Activated gamma-delta T cell (primary cell): ENCODE measurements at places on chromosomes 12 and 14.

DNA sequence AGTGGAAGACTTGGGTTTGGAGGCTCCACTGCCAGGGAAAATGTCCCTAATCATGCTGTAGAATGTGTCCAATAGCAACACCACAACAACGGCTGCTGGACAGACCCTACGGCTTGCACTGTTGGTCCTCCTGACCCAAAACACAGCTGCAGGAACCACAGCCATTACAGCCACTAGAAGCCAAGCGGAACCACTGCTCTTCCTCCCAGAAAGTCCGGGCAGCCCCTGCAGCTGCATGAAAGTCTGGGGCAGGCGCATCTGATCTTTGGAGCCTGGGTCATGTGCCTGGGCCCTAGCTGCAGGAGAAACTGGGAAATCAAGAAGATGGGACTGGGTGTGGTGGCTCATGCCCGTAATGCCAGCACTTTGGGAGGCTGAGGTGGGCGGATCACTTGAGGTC, 124.7 kb upstream of the METAP2 start:
- DNase-seq, result no peak

- DNase-seq, result no peak
These were observed 161.7 kb downstream of the BTG1 start for GRCh38 chr12:91983935-91984334.

- no peak for DNase-seq
These were observed 57.5 kb downstream of the ARHGAP5 start for GRCh38 chr14:32134448-32135097.

DNA sequence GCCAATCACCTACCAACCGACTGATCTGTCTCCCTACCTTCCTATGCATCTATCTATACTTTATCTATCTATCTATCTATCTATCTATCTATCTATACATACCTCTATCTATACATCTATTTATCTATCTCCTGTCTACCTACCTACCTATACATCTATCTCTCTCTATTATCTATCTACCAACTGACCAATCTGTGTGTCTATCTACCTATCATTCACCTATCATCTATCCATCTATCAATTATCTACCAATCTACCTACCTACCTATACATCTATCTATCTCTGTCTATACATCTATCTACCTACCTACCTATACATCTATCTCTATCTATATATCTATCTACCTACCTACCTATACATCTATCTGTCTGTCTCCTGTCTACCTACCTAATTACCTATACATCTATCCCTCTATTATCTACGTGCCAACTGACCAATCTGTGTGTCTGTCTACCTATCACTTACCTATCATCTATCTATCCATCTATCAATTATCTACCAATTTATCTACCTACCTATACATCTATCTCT, 3.5 kb downstream of the DNAH10 start:
- DNase-seq, result no peak

- DNase-seq, result no peak
These were observed 11.2 kb upstream of the TCP11L2 start for GRCh38 chr12:106291342-106291741.

DNA sequence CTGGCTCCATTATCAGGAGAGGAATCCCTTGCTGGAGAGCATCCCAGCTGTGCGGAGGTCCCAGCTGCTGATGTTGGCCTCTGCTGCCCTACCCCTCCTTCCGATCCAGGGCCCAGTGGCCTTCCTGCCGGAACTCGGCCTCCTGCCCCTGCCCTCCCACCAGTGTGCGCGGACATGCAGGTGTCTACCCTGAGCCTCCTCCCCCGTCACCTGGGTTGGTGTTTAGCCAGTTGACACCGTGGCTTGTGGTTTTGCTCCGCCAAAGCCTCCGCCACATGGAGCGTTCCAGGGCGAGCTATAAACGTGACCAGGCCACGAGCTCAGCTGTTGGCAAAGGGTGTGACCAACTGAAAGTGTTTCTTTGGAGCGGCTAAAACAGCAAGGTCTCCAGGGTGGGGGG, 1104.3 kb downstream of the BCL11B start:
- no peak for DNase-seq

DNA sequence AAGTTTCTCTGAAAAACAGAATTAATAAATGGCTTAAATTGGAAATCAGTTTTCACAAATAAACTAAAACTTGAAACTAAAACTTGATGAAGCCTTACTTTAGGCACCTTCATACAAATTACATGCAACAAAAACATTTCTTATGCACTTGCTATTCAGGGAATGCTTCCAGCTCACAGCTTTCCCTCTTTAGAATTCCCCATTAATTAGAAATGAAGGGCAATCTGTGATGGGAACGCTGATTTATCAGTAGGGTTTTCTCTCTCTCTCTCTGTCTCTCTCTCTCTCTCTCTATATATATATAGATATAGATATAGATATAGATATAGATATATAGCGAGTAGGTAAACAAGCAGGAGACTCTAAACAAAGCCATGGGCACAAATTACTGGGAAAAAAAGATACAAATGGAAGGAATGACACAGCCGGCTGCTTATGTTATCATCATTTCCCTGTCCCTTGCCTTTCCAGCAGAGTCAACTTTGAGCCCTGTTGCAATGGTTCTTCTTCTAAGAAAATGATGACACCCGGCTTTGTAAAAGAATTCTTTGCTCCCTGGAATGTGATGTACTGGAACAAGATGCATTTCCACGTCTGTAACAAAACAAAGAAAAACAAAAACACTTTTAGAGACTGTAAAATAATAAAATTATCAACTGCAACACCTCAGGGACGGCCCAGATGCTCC, 1121.6 kb upstream of the TMEM132C start:
- DNase-seq, result no peak

GRCh38 chr12:106870116-106870515, 85.6 kb upstream of the TMEM263 start:
- DNase-seq, result no peak

- DNase-seq, result no peak
These were observed 763 bp upstream of the PHETA1 start for GRCh38 chr12:111369496-111370220.

GRCh38 chr14:59318908-59319307, 130.4 kb downstream of the DAAM1 start:
- DNase-seq, result no peak

- peak; percentile 44 for DNase-seq
These were observed 16.5 kb downstream of the SELPLG start for GRCh38 chr12:108616941-108617858.

- no peak for DNase-seq
These were observed 211.2 kb downstream of the LRRK2 start for GRCh38 chr12:40435951-40436350.

DNA sequence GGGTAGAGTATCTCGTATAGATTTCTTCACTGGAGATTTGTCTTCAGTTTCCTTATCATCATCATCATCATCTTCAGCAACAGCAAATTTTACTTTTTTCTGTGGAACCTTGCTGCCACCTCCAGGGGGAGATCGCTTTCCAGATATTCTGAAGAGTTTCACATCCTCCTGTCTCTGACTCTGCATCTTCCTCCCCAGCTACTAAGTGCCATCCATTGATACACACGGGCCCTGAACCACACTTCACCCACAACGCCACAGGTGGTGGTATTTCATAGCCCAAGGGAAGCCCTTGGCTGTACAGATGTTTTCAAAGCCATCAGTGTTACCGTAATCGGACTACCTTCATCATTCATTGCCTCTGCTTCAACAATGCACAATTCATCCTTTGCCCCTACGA, 82.2 kb downstream of the PPP2R5C start:
- no peak for DNase-seq

- DNase-seq, result peak; percentile 62
These were observed 6.3 kb upstream of the ITGB7 start for GRCh38 chr12:53213348-53213747.

- no peak for DNase-seq
These were observed 13.7 kb upstream of the CLEC4D start for GRCh38 chr12:8499616-8500015.

GRCh38 chr14:49920935-49921334, 28.1 kb downstream of the ARF6 start:
- DNase-seq, result no peak

GRCh38 chr14:90593254-90594040, 196.6 kb downstream of the CALM1 start:
- DNase-seq, result no peak

DNA sequence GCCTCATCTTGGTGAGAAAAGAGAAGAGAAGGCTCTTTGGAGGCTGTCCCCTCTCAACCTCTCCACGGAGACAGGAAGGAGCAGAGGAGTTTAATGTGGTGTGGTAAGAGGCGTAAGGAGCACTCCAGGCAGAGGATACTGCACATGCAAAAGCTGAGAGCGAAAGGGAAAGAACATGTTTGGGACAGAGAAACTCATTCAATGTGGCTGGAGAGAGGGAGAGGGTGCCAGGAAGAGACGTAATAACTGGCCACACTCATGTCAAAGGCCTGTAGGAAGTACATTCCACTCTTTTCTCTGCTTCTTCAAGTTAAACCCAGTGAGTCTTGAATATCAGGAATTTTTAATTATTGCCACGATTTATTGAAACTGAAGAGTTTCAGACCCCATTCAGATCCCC, 12.0 kb downstream of the VDR start:
- no peak for DNase-seq

DNA sequence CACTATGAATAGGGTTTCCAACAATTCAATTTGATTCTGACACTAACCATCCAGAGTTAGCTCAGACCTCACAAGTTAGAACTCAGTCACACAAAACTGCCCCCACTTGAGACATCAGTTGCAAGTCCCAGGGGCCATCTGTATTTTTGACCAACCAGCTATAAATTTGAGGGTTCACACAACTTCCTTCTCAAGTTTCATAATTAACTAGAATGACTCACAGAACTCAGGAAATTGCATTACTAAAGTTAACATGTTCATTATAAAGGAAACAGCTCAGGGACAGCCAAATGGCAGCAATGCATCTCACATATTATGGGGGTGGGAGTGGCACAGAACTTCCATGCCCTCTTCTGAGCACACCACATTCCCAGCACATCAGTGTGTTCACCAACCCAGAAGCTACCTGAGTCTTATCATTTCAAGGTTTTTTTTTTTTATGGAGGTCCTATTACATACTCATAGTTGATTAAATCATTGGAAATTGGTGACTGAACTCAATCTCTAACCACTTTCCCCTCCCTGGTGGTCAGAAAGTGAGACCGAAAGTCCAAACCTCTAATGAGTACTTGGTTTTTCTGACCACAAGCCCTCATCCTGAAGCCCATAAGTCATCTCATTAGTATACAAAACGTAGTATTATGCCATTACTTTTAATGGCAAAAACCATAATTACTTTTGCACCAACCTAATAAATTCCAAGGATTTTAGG, 1721.5 kb upstream of the SEL1L start:
- DNase-seq, result no peak

- no peak for DNase-seq
These were observed 163.6 kb downstream of the RIMBP2 start for GRCh38 chr12:130552483-130552996.

DNA sequence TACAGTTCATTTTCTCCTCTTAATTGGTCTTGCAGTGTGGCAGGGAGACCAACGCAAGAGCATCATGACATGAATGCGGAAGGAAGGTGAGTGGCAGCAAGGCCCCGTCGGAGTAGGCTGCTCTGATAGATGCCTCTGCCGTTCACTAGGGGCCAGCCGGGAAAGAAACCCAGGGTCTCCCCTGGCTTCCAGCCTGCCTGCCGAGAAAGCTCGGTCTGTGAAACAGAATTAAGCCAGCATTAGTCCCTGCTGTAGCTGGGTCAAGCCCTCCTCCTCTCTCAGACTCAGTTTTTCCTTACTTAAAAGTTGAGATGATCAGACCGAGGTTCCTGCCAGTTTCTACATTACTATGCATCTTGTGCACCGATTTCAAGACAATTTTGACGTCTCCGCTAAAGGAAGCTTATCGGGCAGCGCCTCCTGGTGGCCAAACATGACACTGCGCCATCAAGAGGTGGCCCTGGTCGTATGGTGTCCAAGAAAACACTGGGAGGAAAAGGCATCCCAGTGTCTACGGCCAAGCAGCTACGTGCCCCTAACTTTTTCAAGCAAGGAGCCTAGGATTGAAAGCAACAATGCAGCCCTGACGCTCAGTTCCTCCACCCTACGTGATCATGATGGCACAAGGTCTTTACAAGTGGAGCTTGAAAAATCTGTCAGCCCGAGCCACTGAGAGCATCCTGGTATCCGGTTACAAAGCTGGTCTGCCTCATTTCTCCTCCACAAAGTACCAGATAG, 131.6 kb downstream of the KSR2 start:
- DNase-seq, result no peak

GRCh38 chr14:85418721-85419120, 111.2 kb upstream of the FLRT2 start:
- DNase-seq, result no peak

DNA sequence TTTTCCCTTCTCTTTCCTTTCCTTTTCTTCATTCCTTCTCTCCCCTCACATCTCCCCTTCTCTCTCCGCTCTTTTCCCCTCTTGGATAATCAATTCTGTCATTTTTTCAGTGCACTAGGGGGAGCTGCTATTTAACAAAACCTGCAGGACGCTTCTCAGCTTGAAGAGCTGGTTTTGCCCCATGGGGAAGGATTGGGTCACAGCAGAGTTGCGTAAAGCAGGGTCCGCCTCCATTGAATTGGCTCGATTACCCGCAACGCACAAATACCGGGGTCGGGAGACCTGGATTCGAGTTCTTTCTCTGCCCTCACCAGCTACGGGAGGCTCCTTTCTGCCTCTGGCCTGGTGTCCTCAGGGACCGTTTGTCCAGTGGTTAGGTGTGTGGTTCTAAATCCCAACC, 42.1 kb upstream of the CHGA start:
- DNase-seq, result no peak

GRCh38 chr14:38930898-38931297, 172.1 kb downstream of the SEC23A start:
- no peak for DNase-seq

DNA sequence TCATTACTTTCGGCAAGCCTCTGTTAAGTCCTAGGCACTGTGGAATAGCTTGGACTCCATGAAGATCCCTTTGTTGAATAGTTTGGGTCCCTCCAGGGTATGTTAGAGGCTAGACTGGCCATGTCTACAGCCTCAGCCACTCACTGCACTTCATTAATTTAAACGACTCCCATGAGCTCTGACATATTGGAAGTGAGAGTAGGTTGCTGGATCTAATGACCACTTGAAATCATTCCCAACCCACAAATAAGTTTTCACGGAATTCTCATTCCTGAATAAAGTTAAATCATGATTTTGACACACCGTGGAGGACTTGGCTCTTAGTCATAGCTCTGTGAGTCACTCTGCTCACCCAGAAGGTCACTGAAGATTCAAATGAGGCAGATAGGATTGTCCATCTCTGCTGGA, 21.4 kb upstream of the APPL2 start:
- DNase-seq, result no peak

GRCh38 chr12:98388126-98388525, 127.3 kb upstream of the TMPO start:
- DNase-seq, result no peak

- DNase-seq, result no peak
These were observed 38.8 kb downstream of the CBX5 start for GRCh38 chr12:54240971-54241588.

DNA sequence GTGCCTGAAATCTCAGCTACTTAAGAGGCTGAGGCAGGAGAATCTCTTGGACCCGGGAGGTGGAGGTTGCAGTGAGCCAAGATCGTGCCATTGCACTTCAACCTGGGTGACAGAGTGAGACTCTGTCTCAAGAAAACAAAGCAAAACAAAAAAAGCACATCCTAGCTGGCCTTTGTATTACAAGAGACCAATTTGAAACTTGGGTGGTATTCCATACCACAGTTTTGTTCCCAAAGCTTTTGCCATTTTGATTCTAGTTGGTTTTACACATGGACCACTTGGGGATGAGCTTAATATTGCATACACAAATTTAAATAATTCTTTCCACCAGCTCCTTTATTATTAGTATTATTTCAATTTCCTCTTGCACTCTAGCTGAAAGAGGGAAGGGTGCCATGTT, 276.9 kb upstream of the SLC16A7 start:
- no peak for DNase-seq
